ENCODE measurements at places on chromosomes 16 and 17. TPM values are rescaled to one million over a fixed set of nuclear protein-coding genes. Genes with fewer than 3 reads are reported as not detected.

DNA sequence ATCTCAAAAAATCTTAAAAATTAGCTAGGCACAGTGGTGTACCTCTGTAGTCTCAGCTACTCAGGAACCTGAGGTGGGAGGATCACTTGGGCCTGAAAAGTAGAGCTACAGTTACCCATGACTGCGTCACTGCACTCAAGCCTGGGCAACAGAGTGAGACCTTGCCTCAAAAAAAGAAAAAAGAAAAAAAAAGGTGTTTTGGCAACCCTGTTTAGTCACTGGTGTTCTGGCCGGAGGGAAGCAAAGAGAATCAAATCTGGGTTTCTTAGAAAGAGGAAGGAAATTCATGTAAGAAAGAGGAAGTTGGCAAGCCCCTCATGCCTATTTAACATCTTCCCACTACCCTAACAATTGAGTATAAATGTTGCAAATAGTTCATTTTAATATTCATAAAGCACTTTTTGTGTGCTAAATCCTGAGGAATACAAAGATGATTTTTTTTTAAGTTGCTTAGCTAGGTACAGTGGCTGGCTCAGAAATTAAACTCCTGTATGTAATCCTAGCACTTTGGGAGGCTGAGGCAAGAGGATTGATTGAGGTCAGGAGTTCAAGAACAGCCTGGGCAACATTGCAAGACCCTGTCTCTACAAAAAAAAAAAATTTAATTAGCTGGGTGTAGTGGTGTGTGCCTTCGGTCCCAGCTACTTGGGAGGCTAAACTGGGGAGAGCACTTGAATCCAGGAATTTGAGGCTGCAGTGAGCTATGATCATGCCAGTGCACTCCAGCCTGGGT lies 6.5 kb upstream of the USP32 start:
- DNase-seq = no peak

DNA sequence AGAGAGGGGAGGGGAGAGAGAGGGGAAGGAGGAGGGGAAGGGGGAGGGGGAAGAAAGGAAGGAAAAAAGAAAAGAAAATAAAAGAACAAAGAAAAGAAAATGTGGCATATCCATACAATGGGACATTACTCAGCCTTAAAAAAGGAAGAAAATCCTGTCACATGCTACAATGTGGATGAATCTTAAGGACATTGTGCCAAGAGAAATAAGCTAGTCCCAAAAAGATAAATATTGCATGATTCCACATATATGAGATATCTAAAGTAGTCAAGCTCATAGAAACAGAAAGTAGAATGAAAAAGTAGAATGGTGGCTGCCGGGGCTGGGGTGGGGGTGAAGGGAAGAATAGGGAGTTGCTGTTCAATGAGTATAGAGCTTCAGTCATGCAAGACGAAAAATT lies 40.4 kb downstream of the CNGB1 start:
- no peak for DNase-seq

GRCh38 chr16:70160388-70160787 lies 13.2 kb upstream of the CLEC18C start:
- DNase-seq = no peak

DNA sequence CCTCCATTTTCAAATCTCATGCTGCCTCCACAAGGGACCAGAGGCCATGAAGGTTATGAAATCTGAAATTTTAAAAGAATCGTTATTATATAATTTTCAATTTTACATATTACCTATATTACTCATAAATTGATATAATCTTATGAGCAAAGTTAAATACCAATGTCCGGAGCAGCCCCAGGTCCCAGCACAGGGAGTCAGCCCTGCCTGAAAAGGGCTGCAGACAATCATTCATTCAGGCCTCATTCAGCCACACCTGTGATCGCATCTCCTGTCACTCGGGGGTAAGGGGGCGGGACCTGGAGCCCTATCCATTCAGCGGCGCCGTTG lies 172.5 kb downstream of the AHSP start:
- DNase-seq = peak; percentile 51

DNA sequence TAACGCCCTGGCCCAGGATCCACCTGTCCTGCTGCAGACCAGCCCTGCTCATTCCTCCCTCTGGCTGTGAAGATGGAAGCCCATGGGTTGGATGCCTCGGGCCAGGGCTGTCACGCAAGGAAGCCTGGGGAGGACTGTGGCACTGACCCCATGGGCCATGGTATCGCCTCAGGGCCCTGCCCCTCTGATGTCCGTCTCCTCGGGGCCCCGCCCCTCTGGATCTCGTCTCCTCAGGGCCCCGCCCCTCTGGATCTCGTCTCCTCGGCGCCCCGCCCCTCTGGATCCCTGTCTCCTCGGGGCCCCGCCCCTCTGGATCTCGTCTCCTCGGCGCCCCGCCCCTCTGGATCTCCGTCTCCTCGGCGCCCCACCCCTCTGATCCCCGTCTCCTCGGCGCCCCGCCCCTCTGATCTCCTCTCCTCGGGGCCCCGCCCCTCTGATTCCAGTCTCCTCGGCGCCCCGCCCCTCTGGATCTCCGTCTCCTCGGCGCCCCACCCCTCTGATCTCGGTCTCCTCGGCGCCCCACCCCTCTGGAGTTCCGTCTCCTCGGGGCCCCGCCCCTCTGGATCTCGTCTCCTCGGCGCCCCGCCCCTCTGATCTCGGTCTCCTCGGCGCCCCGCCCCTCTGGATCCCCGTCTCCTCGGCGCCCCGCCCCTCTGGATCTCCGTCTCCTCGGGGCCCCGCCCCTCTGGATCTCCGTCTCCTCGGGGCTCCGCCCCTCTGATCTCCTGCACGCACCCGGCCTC lies 24.0 kb downstream of the METRNL start:
- DNase-seq = no peak

- peak; percentile 61 for DNase-seq
These were observed 74.6 kb upstream of the NUDT7 start for GRCh38 chr16:77647726-77648125.

DNA sequence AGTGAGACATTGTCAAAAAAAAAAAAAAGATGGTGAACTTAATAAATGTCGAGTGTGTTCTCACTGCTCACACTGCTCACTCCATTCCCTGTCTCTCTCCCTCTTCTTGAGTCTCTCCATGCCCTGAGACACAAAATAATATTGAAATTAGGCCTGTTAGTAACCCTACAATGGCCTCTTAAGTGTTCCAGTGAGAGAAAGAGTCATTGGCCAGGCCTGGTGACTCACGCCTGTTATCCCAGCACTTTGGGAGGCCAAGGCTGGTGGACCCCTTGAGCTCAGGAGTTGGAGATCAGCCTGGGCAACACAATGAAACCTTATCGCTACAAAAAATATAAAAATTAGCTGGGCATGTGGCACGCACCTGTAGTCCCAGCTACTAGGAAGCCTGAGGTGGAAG lies 16.2 kb upstream of the CSF3 start:
- no peak for DNase-seq

DNA sequence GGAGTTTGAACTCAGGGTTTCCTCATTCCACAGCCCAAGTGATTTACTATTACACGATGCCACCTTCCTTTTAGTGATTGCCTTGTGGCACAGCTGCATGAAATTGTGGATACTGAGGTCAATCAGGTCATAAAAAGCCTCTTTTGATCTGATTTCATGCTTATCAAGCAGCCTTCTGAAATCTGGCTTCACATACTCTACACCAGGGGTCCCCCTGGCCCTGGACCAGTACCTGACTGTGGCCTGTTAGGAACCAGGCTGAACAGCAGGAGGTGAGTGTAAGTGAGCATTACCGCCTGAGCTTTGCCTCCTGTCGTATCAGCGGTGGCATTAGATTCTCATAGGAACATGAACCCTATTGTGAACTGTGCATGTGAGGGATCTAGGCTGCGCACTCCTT lies 13.8 kb downstream of the SLFN5 start:
- DNase-seq = no peak

KRT23 gene
- not detected for total RNA-seq

KRTAP4-9 gene
- total RNA-seq = not detected
